Activated gamma-delta T cell treated with anti-CD3 and anti-CD28 coated beads, Interleukin-2, amount 50 U/mL, for 16 hours (primary cell): ENCODE measurements at places on chromosomes 12 and 14.

DNA sequence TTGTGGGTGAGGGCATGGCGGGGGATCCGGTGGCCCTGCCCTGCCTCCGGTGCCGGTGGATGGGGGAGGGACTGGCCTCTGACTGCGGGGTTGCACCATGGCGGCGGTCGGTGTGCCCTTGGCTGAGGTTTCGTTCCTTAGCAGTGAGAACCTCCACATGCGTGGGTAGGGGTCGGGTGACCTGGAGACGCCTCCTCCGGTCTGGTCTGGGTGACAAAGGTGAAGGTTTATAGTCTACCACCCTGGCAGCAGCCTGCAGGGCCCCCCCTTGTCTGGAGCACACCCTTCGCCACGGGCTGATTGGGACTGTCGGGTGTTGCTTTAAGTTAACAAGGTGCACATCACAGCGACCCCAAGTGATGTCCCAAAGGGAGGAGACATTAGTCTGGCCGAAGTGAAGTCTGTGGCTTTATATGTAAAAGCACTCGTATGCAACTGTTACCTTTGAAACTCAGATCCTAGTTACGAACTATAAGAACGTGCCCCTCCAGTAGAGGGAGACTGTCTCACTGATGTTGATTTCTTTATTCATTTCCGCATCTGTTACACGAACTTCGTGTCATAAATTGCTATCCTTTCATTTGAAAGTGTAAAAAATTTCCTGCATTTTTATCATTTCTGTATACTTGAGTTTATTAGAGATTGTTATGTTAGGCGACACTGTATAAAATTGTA lies 74.4 kb downstream of the WDR20 start:
- no peak for DNase-seq

DNA sequence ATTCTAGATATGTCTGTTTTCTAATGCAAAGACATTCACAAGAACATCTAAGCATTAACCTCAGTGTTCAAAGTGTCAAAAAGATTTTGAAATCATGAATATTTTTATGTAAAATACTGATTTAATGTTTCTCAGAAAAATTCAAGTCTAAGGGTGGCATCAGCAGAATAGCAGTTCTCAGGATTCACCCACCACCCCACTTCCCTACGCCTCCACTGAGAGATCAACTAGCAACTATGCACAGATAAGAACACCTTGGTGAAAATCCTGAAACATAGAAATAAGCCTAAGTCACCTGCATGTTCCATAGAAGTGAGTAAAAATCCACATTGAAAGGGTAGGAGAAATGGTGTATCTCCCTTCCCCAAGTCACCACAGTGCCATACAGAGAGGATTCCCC lies 40.9 kb upstream of the RHOJ start:
- DNase-seq, result no peak

DNA sequence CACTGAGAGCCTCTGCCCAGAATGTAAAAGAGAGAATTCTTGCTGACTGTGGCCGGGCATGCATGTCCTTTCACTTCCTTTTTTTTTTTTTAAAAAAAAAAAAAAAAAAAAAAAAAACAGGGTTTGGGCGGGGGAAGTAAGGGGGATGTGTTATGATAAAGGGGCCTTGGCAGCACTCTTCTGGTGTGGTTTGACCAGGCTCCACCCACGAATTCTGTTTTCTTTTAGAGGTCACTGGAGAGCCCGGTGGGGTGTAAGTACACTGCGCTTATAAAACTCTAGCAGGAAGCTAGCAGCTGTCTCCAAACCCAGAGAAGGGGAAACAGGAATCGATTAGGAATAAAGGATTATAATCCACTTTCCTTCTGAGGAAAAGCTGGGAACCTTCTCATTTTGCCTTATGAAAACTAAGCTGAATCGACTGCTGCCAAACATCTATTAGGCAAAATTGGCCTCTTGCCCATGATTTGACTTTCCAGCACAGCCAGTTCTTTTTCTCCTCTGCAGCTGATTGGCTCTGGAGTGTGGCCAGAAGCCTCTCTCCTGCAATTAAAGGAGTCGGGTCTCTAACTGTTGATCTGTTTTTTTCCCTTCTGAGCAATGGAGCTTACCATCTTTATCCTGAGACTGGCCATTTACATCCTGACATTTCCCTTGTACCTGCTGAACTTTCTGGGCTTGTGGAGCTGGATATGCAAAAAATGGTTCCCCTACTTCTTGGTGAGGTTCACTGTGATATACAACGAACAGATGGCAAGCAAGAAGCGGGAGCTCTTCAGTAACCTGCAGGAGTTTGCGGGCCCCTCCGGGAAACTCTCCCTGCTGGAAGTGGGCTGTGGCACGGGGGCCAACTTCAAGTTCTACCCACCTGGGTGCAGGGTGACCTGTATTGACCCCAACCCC lies 27.7 kb upstream of the HIGD1C start:
- no peak for DNase-seq

DNA sequence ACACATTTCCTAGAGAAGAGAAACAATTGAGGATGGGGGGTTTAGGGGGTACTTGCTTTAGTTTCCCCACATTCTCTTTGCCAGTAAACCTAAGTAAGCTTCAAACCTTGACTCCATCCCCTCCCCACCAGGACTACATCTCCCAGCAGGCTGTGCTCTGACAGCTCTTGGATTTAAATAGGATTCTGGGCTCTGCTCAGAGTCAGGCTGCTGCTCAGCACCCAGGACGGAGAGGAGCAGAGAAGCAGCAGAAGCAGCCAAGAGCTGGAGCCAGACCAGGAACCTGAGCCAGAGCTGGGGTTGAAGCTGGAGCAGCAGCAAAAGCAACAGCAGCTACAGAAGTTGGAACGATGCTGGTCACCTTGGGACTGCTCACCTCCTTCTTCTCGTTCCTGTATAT lies 20.6 kb downstream of the RDH12 start:
- DNase-seq, result no peak

DNA sequence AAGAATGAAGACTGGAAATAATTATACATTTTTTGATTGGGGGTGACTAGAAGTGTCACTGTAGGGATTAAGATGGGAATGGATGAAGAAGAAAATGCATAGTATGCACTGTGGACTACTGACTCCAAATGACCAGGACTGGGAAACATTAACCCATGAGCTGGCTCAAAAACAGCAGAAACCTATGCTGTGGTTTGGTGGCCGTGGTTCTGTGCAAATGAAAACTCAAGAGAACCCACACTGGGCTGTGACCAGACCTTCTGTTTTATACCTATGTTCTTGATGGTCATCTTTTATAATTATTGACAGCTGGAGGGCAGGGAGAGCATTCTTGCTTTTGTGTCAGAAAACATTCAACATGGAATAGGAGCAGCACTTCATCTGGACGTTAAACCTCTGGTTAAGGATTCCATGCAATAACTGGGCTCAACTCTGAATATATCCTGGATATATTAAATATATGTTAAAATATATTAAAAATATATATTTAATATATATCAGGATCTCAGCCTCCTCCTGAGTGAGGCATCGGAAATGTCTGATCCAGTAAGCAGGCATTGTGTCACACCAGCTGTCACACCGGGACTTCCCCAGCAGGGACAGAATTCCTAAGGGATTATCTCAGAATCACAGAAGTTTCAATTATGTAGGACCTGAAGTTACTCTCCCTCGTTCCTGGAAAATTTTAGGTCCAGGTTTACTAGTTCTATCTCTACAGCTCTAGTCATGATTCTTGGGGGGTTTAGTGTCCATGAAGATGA lies 48.5 kb downstream of the BBS10 start:
- DNase-seq, result no peak

GRCh38 chr12:26153421-26154154 lies 28.8 kb upstream of the BHLHE41 start:
- no peak for DNase-seq

DNA sequence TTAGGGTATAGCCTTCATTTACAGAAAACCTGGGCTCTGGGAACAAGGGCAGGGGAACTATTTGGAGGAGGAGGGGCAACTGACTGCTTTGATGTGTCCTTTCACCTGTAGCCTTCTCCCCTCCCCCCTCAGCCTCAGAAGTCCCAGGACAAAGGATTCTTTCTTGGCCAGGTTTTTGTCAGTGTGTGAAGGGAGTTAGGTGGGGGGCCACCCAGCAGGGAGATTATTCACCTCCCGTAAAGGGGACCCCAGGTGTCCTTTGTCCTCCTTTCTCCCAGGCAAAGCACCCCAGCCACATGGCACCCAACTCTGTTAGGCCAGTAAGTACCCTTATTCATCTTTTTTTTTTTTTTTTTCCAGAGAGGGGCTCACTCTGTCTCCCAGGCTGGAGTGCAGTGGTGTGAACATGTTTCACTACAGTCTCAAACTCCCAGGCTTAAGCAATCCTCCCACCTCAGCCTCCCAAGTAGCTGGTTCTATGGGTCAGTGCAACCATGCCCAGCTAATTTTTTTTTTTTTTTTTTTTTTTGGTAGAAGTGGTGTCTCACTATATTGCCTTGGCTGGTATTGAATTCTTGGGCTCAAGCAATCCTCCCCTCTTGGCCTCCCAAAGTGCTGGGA lies 723 bp upstream of the NFE2 start:
- DNase-seq, result no peak

DNA sequence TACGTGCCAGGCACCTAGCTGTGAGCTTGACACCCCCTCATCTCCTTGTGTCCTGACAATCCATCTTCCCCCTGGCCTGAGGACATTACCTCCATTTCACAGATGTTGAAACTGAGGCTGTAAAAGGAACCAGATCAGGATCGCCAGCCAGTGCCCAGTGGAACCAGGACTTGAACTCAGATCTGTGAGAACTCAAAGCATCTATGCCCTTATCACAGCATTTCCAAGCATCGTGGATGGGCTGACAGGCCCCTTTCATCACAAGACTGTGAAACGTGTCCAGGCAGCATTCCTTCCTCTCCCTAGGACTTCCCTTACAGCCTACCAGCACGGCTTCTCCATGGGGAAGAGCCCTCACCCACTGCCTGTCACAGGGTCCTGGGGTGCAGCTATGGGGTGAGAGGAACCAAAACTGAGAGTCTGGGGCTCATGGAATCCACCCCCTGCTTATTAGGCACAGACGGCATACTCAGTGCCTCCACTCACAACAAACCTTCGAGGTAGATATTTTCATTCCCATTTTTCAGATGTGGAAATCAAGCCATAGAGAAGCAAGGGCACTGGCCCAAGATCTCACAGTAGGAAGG lies 26.9 kb downstream of the CMKLR1 start:
- no peak for DNase-seq

DNA sequence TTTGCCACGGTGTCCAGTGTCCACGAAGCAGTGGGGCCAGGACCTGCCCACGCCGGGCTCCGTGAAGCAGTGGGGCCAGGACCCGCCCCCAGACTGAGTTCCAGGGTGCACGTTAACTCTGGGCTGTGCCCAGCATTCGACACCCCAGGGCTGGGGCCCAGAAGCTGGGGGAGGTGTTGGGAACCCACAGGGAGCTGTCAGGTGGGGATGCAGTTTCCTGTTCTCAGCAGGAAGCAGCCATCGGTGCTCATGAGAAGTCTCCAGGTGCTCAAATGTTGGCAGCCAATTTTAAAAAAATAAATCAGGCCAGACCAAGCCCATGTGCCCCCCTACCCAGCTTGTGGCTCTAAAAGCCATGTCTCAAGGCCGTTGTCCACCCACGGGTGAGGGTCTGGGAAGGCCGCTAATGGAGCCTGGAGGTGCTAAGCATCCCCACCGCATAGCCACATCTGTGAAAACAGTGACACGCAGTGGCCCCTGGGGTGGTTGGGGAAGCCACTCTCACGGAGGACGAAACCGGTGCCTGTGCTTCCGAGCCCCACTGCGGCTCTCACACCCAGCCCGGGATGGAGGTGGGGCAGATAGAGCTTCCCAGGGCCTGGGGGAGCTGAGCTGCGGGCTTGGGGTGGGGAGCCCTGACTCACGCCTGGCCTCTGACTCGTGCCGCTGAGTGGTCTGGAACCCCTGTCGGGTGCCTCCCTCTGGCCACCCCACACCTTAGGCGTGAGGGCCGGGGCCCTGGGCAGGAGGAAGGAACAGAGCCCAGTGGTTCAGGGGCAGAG lies 53.5 kb downstream of the FBRSL1 start:
- no peak for DNase-seq

- no peak for DNase-seq
These were observed 11.4 kb downstream of the CEP128 start for GRCh38 chr14:80930095-80930494.

GRCh38 chr14:75445236-75445635 lies 17.4 kb downstream of the JDP2 start:
- DNase-seq, result no peak

DNA sequence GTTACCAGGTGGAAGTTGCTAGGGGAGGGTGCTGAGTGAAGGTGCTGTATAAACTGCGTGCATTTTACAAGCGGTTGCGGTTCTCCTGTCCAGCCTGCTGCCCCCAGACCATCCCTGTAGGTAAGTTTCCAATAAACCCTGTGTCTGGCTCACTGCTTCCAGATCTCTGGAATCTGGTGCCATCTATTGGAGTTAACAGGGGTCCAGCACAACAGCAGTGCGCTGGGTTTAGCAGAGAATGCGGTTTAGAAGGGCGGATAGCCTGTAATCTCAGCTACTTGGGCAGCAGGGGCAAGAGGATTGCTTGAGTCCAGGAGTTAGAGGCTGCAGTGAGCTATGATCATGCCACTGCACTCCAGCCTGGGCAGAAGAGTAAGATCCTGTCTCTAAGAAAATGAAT lies 4.9 kb downstream of the AACS start:
- DNase-seq, result no peak

- DNase-seq, result no peak
These were observed 58.6 kb downstream of the TSPAN9 start for GRCh38 chr12:3135522-3136461.

GRCh38 chr14:102203382-102203781 lies 63.7 kb downstream of the WDR20 start:
- no peak for DNase-seq
